ENCODE measurements at places on chromosomes 12 and 14. TPM values are rescaled to one million over a fixed set of nuclear protein-coding genes. Genes with fewer than 3 reads are reported as not detected.

Gene FAM161B
- 1.9 TPM for total RNA-seq

Gene APOF
- not detected for total RNA-seq

Gene GAS2L3
- total RNA-seq: 8.3 TPM

Gene TROAP
- 82.7 TPM for total RNA-seq

Gene CD163
- total RNA-seq: not detected

Gene HHIPL1
- total RNA-seq: 0.17 TPM

Gene DHRS2
- total RNA-seq: 8.3 TPM

Gene TAS2R8
- total RNA-seq: not detected

Gene SLCO1B1
- 0.49 TPM for total RNA-seq

Gene FAM90A1
- 0.14 TPM for total RNA-seq

Gene AQP6
- not detected for total RNA-seq

Gene LTB4R
- 8.6 TPM for total RNA-seq
